ENCODE measurements at places on chromosomes 5 and 9. TPM values are rescaled to one million over a fixed set of nuclear protein-coding genes. Genes with fewer than 3 reads are reported as not detected.

The FBP2 gene
- 0.49 TPM for total RNA-seq

The NTNG2 gene
- 3.1 TPM for total RNA-seq

The GBGT1 gene
- 17.9 TPM for total RNA-seq

The NOTCH1 gene
- 115 TPM for total RNA-seq

The PCDHA4 gene
- total RNA-seq: 4.2 TPM

The DND1 gene
- 0.92 TPM for total RNA-seq

- H3K4me1 ChIP-seq: peaks cover 28% of the 10 kb centered on the region
- no peaks in the 10 kb centered on the region for H3K27me3 ChIP-seq
- peak within 1 kb of the TSS; percentile 52 for H3K27ac ChIP-seq
- H3K4me3 ChIP-seq: peak within 1 kb of the TSS; percentile 52
- DNase-seq: peak; percentile 69
Observed at GRCh38 chr9:33446946-33447798, at the start of gene AQP3. Gene AQP3, minus strand, starts transcription at chr9:33447593. Its CDS starts 63 bp downstream, at chr9:33447530.

GRCh38 chr5:162209005-162209605, 141.5 kb downstream of the GABRG2 start:
- no peak overlapping the region for H3K4me3 ChIP-seq
- no peaks in the 10 kb centered on the region for H3K27me3 ChIP-seq
- peak; percentile 32 for DNase-seq
- no peaks in the 10 kb centered on the region for H3K36me3 ChIP-seq
- H3K4me1 ChIP-seq: no peaks in the 10 kb centered on the region

DNA sequence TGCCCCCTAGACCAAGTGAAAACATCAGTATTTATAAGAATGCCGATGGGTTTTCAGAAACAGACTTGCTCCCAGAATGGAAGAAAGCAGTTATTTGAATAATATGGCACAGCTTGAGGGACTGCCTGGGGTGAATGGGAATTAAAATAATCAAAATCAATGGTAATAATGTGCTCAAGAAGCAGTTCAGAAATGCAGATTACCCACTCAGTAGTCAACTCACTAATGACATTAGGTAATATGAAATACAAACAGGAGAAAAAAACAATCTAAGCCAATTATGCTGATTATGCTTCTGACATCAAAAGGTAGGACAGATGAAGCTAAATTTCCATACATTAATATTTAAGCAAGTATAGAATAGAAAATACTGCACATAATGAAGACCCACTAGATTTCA, 179.3 kb downstream of the ENC1 start:
- H3K4me3 ChIP-seq: no peak overlapping the region
- DNase-seq: no peak
- H3K27me3 ChIP-seq: no peaks in the 10 kb centered on the region
- no peak overlapping the region for H3K27ac ChIP-seq

DNA sequence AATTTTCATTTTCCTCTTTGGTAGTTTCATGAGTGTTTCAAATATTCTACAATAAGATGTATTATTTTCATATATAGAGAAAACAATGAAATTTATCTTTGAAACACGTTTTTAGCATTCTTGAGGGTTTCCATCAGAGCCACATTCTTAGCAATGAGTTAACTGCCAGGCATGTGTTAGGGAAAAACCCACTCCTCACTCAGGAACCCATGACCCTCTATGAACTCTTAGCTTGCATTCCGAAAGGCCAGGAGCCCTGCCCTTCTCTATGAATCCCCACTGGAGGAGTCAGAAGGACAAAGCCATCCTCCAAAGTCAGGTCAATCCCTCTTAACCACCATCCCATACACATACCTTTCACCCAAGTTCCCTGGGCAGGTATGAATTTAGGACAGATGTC, 57.5 kb downstream of the ADAMTS12 start:
- no peak for DNase-seq
- no peaks in the 10 kb centered on the region for H3K36me3 ChIP-seq
- no peak overlapping the region for H3K4me3 ChIP-seq
- no peak overlapping the region for H3K27ac ChIP-seq

DNA sequence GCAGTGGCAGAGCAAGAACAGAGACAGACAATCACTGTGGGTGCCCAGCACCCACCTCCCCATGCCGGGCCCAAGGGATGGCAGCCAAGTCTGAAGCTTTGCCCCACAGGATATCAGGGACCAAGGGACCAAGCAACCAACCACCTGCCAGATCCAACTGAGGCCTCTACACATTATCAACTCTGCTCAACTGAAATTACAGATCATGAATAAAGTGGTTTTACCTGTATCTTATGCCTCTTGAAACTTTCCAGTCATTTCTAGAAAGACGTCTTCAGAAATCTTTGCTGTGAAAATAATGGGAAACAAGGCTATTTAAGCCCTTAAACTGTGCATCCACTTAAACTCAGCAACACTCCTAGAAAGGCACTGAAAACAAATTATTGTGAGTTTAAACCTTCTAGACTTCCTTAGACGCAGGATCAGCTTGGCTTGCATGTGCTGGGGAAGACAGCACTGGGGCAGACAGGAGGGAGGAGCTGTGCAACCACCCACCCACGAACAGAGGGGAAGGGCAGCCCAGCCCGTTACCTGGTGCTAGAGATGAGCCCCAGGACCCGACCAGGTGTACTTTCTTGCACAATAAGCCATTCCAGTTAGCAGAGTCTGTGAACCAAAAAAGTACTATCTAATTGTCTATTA, 80.0 kb downstream of the SEMA4D start:
- peaks cover 18% of the 10 kb centered on the region for H3K4me1 ChIP-seq
- H3K27ac ChIP-seq: no peak overlapping the region
- no peaks in the 10 kb centered on the region for H3K27me3 ChIP-seq
- DNase-seq: no peak
- H3K36me3 ChIP-seq: no peaks in the 10 kb centered on the region

DNA sequence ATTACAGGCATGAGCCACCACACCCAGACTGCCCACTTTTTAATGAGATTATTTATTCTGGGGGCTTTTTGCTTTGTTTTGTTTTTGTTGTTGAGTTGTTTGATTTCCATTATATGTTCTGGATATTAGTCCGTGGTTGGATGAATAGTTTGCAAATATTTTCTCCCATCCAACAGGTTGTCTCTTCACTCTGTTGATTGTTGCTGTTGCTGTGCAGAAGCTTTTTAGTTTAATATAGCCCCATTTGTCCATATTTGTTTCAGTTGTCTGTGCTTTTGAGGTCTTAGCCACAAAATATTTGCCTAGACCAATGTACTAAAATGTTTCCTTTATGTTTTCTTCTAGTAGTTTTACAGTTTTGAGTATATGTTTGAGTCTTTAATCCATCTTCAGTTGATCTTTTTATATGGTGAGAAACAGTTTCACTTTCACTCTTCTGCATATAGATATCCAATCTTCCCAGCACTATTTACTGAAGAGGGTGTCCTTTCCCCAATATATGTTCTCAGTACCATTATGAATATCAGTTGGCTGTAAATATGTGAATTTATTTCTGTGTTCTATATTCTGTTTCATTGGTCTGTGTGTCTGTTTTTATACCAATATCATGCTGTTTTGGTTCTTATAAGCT, 30.2 kb upstream of the TBCA start:
- no peak overlapping the region for H3K4me3 ChIP-seq
- no peaks in the 10 kb centered on the region for H3K36me3 ChIP-seq
- no peak for DNase-seq
- no peaks in the 10 kb centered on the region for H3K4me1 ChIP-seq
- no peak overlapping the region for H3K27ac ChIP-seq

GRCh38 chr5:76819851-76820525, 1.2 kb downstream of the F2RL1 start:
- DNase-seq: peak; percentile 36
- peak overlapping the region; percentile 56 for H3K4me3 ChIP-seq
- H3K36me3 ChIP-seq: no peaks in the 10 kb centered on the region
- no peaks in the 10 kb centered on the region for H3K27me3 ChIP-seq
- H3K27ac ChIP-seq: peak overlapping the region; percentile 20

- no peaks in the 10 kb centered on the region for H3K36me3 ChIP-seq
- H3K4me1 ChIP-seq: peaks cover 7% of the 10 kb centered on the region
- no peaks in the 10 kb centered on the region for H3K27me3 ChIP-seq
- no peak overlapping the region for H3K27ac ChIP-seq
- no peak overlapping the region for H3K4me3 ChIP-seq
Observed at GRCh38 chr5:137665678-137666460, 70.0 kb downstream of the KLHL3 start.

GRCh38 chr5:10536931-10537579, 26.8 kb upstream of the ANKRD33B start:
- no peaks in the 10 kb centered on the region for H3K27me3 ChIP-seq
- no peak for DNase-seq
- no peak overlapping the region for H3K4me3 ChIP-seq
- H3K27ac ChIP-seq: no peak overlapping the region

DNA sequence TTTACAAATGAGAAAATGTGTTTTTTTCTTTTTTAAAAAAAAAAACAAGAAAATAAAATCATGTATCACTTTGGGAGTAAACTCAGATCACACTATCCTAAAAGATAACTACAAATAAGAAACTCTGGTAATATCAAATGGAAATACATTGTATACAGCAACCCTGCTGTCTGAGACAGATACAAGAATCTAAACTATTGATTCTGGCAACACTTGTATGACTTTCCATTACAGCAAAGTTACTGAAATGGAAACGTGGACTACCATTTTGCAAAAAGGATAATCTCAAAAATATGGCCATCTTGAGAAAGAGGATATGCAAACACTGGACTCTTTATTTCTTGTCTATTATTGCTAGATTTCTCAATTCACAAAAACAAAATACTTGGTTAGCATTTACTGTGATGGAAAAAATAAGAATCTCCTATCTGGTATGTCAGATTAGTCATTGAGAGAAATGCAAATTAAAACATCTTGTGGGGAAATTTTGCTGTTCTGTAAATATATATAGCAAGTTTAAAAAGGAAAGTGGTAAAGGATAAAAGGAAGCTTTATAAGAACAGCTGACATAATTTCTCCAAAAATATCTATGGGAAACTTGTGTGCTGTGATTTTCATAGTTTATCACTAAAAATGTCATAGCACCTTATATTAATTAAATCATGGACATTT, 112.9 kb upstream of the FER start:
- H3K4me3 ChIP-seq: no peak overlapping the region
- no peaks in the 10 kb centered on the region for H3K4me1 ChIP-seq
- no peak overlapping the region for H3K27ac ChIP-seq
- H3K36me3 ChIP-seq: no peaks in the 10 kb centered on the region

DNA sequence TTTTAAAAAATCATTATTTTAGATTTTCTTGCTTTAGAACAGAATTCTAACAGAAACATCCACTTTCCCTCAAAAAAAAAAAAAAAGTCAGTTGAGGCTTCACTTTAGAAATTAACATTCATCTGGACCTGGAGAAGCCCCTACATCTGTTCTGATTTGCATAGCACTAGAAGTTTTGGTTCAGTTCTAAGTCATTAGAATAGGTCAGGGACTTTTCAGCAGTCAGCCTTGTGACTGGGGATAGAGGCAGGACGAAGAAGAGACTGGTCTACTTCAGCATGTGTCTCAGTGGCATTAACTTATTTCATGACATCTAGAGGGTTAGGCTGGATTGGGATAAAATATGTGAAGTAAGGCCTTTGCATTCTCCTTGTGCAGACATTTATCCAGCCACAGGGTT, 215.8 kb upstream of the DAB2 start:
- no peaks in the 10 kb centered on the region for H3K36me3 ChIP-seq
- no peak overlapping the region for H3K27ac ChIP-seq
- no peaks in the 10 kb centered on the region for H3K27me3 ChIP-seq
- no peak overlapping the region for H3K4me3 ChIP-seq
- DNase-seq: no peak
- no peaks in the 10 kb centered on the region for H3K4me1 ChIP-seq

DNA sequence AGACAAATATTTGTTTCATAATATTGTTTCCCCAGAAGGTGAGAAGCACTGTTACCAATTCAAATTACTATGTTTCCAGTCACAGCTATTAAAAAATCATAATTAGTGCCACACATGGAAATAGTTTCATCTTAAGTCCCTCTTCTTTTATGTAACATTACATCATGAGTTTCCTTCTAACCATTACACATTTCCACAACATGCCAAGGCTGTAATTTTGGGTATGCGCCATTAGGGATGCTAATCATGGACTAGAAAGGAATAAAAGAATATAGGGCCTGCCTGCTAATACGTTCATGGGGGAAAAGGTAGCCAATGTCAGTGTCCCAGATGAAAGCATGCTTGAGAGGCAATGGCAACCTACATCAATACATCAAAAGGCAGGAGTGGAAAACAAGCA, 142.5 kb upstream of the LPAR1 start:
- H3K4me1 ChIP-seq: no peaks in the 10 kb centered on the region
- no peaks in the 10 kb centered on the region for H3K27me3 ChIP-seq
- H3K4me3 ChIP-seq: no peak overlapping the region

DNA sequence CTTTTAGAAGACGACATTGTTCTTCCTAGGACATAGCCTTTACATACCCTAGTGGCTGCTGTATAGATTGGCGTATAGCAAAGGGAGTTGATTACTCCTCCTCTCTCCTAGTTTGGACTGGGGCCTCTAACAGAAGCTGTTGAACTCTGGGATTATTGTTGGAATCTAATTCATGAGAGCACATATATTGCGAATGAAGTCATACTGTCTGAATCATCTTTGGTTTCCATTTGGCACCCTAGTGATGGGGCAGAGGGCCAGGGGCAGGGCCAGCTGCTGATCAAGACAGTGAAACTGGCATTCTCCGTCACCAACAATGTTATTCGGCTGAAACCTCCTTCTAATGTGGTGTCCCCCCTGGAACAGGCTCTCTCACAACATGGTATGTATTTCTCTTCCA, 40.3 kb downstream of the NUP188 start:
- no peak overlapping the region for H3K4me3 ChIP-seq
- H3K27me3 ChIP-seq: no peaks in the 10 kb centered on the region
- no peak for DNase-seq
- no peaks in the 10 kb centered on the region for H3K4me1 ChIP-seq
- no peak overlapping the region for H3K27ac ChIP-seq
- peaks cover 28% of the 10 kb centered on the region for H3K36me3 ChIP-seq

GRCh38 chr9:71025201-71025600, 96.2 kb downstream of the TRPM3 start:
- H3K4me1 ChIP-seq: no peaks in the 10 kb centered on the region
- no peak overlapping the region for H3K4me3 ChIP-seq
- H3K36me3 ChIP-seq: no peaks in the 10 kb centered on the region
- DNase-seq: no peak

- H3K4me3 ChIP-seq: no peak overlapping the region
- H3K27ac ChIP-seq: peak overlapping the region; percentile 2
- no peaks in the 10 kb centered on the region for H3K27me3 ChIP-seq
- H3K36me3 ChIP-seq: peaks cover 70% of the 10 kb centered on the region
- peaks cover 11% of the 10 kb centered on the region for H3K4me1 ChIP-seq
Observed at GRCh38 chr9:98220911-98221310, 28.5 kb upstream of the CORO2A start.

DNA sequence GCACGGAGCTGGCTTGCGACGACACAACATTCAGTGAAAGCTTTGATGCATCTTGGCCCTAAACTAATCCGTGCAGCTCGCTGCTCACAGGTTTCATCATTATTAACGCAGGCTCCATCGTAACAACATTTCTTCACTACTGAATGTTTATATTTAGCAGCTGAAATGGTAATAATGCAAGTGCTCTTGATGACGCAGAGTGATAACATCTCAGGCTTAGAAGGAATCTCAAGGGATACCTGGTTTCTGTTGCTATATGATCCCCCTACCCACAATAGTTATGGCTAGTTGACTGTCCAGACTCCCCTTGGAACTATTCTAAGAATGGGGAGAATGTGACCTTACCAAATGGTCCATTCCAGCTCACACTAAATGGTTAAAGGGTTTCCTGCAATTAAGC, 36.2 kb downstream of the C5 start:
- H3K27ac ChIP-seq: no peak overlapping the region
- no peaks in the 10 kb centered on the region for H3K4me1 ChIP-seq
- no peak overlapping the region for H3K4me3 ChIP-seq
- no peaks in the 10 kb centered on the region for H3K27me3 ChIP-seq
- DNase-seq: no peak

Data from upper lobe of left lung (tissue), 6 donors.